ENCODE measurements at places on chromosomes 11 and 22.

- DNase-seq = no peak
Observed at GRCh38 chr11:26032241-26032640, 299.7 kb upstream of the ANO3 start.

- DNase-seq = no peak
Observed at GRCh38 chr11:115257678-115258077, 246.5 kb downstream of the CADM1 start.

GRCh38 chr11:63841554-63841953 lies 2.6 kb downstream of the MARK2 start:
- DNase-seq = no peak

GRCh38 chr11:86926975-86927374 lies 28.2 kb downstream of the FZD4 start:
- no peak for DNase-seq

DNA sequence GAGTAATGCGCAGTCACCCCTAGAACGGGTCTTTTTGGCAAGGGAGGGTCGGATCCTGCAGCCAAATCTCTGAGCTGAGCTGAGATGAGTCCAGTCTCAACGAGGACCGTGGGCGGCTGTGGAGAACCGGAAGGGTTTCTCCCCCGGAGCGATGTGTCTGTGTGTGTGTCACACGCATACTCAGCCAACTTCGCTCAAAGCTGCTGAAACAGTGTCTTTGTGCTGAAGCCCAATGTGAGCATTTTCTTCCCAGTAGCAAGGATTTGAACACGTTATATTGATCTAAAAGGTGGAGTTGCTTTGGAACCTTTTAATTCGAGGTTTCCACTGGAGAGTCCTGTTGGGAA lies 1.4 kb upstream of the CELSR1 start:
- no peak for DNase-seq

DNA sequence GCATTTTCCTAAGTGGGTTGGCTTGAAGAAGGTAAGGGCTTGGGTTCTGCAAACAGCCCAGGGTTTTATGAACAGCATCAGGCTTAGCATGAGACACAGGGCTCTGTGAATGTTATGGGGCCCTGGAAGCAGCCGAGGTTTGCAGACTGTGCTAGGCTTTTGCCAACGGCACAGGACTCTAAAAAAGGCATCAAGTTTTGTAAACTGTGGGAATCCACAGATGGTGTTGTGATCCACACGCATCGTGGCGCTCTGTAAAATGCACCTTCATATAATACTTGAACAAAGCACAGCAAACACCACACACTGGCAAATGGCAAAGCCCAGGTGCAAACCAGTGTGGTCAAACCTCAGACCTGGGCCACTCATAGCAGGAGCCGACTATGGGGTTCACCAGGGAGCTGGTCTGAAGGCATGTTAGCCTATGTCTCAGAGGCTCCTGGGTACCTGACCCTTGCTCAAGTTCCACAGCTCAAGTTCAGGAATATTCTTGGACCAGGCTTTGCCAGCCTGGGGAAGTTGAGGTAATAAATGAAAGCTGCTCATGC lies 2.4 kb upstream of the SLCO2B1 start:
- DNase-seq = no peak

- DNase-seq = no peak
Observed at GRCh38 chr22:25393121-25393805, 171.2 kb upstream of the GRK3 start.

DNA sequence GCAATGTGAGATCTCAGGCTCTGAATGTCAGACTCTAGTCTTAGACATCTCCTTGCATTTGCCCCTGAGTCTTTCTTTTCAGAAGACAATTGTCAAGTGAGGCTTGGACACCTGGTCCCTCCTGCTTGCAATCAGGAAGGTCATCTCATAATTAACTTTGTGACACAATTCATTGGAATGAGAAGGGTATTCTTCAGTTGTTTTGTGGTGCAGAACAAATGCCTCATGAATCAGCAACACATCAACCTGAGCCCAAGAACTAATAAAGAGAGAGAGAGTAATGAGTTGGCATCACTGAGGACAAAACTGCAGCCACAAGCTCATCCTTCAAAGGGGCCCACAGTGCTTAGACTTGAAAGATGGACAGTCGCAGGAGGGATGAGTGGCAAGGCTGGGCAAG lies 375.8 kb downstream of the INSC start:
- DNase-seq = no peak

DNA sequence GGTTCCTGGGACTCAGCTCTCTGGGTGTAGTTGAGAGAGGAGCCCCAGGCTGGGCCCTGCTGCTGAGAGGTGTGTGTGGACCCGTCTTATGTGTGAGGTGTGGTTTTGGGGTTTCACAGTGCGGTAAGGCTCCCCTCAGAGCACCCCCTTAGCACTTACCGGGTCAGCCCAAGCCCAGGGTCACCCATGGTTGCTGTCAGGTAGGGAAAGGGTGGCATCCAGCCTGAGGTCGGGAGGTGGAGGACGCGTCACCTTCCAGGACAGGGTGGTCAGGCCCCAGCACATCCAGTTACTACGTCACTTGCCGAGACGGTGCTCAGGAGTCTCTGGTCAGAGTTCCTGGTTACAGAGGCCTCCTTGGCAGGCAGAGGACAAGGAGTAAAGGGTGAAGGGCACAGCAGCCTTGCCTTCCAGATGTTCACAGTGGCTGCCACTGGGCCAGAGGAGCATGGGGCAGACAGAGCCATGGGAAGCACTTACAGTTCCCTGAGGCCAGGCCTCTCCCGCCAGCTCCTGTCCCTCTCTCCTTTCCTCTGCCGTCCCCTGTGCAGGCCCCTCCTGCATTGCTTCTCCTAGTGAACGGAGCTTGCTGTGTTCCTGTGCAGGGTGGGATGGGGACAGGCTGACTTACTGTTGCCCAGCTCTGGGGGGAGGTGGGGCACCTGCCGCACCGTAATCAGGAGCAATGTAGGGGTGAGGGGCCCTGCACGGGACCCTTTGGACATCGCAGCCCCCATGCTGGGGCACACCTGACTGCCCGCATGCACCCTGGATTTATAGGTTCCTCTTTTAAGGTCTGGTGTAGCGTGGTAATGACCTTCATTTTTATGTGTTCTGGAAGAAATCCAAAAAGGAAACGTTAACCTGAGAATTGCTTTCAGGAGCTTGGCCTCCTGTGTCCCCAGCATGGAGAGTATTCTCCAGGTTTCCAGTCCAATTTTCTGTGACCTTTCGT lies 285.9 kb downstream of the TBC1D22A start:
- no peak for DNase-seq

- no peak for DNase-seq
Observed at GRCh38 chr11:65438257-65439151, 15.9 kb downstream of the NEAT1 start.

- no peak for DNase-seq
Observed at GRCh38 chr11:123062892-123063825, 1.2 kb upstream of the HSPA8 start.

All from skeletal muscle cell (primary cell).